GM12878 (cell line): ENCODE measurements at places on chromosomes 2 and 18. TPM values are rescaled to one million over a fixed set of nuclear protein-coding genes. Genes with fewer than 3 reads are reported as not detected.

The TIGD1 gene
- 6.2 and 8.4 TPM in 2 replicates for polyA plus RNA-seq

The KCNK3 gene
- polyA plus RNA-seq: not detected in 2 replicates

The ZFP36L2 gene
- 6.9 and 8.8 TPM in 2 replicates for polyA plus RNA-seq

The PREB gene
- polyA plus RNA-seq: 92.5 and 101 TPM in 2 replicates

The CDH2 gene
- polyA plus RNA-seq: 0.05 and 0.09 TPM in 2 replicates

The CRYBA2 gene
- polyA plus RNA-seq: not detected in 2 replicates

The FIGLA gene
- polyA plus RNA-seq: not detected in 2 replicates

The ABHD1 gene
- polyA plus RNA-seq: 0.19 and 0.27 TPM in 2 replicates

The ALPP gene
- not detected in 2 replicates for polyA plus RNA-seq

The DGKD gene
- 30.2 and 32.1 TPM in 2 replicates for polyA plus RNA-seq

The CD302 gene
- 1.4 and 1.5 TPM in 2 replicates for polyA plus RNA-seq

The FAM161A gene
- polyA plus RNA-seq: 8.4 and 10.6 TPM in 2 replicates

The SRD5A2 gene
- polyA plus RNA-seq: not detected in 2 replicates

The STARD7 gene
- polyA plus RNA-seq: 237 and 239 TPM in 2 replicates

The KLHL41 gene
- polyA plus RNA-seq: 0.38 TPM in 1 of 2 replicates, not detected in the other

The CHRND gene
- polyA plus RNA-seq: not detected in 2 replicates

The ING5 gene
- polyA plus RNA-seq: 14.5 and 16.9 TPM in 2 replicates

The CLEC4F gene
- not detected in 2 replicates for polyA plus RNA-seq
